Stimulated activated CD8-positive, alpha-beta memory T cell treated with anti-CD3 and anti-CD28 coated beads, Interleukin-4, amount 100 ng/mL, for 1 hour (primary cell): ENCODE measurements at places on chromosomes 6 and 20.

- no peak for DNase-seq
These were observed 576 bp downstream of the MAPK13 start for GRCh38 chr6:36130667-36131510.

- DNase-seq, result no peak
These were observed 124.5 kb upstream of the SAMD5 start for GRCh38 chr6:147384029-147384428.

- no peak for DNase-seq
These were observed 663.9 kb downstream of the DOK5 start for GRCh38 chr20:55139173-55139765.

DNA sequence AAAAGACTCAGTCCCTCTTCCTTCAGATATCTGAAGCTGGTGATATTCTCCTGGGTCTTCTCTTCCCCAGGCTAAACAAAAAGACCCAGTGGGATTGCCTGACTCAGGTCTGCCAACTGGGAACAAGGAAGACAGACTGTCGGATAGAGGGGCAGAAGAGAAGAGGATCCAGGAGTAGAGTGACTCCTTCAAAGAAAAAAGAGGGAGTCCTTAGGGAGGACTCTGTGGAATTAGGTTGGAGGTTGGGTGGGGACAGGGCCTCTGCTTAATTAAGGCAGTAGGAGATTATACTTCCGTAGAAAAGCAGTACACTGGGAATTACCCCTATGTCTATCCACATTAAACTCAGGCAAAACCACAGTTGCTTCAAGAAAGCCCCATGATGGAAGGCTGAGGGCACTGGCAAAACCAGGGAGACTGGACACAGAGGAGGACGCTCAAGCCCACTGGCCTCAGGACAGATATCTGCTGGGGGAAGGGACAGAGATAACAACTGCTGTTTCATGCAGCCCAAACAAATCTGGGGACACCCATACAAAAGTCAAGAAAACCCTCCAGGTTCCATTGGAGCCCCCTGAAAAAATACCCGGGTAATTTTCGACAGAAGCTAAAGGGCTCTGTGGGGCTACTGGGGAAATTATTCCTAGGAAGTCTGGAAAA lies 5.7 kb downstream of the BCL2L1 start:
- no peak for DNase-seq

GRCh38 chr20:32623667-32624157 lies 38.6 kb upstream of the NOL4L start:
- no peak for DNase-seq

GRCh38 chr6:150906641-150907326 lies 41.3 kb downstream of the MTHFD1L start:
- DNase-seq, result no peak

GRCh38 chr6:11732036-11732631 lies 46.5 kb downstream of the ADTRP start:
- peak; percentile 11 for DNase-seq

DNA sequence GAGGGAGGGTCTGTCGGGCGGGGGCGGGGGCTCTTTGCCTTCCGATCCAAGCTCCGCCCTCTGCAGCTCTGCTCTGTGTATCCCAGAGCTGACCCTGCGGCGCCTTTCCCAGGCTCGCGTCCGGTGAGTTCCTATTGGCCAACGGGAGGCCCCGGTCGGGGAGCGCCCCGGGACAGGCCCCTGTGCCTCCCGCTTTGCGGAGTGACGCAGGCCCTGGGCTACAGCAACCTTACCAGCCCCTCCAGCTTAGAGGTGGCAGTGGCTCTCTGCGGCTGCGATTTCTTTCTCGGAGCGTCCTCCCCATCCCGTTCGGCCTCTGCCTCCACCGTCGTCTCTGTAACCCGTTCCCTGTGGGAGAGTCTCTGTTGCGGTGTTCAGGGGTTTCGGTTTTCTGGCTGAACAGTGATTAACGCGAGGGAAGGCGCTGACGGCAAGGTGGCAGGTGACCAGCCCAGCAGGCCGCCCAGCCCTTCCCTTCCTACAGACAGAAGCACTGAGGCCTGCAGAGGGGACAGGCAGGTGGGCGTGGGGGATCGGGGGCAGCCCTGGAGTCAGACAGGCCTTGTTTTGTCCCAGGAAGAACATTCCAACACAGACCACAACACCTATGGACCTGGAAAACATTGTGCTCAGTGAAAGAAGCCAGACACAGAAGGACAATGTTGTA lies 18.1 kb upstream of the CEBPB start:
- no peak for DNase-seq

- DNase-seq, result no peak
These were observed 38.7 kb downstream of the C6orf132 start for GRCh38 chr6:42103753-42104094.

- no peak for DNase-seq
These were observed 11.1 kb downstream of the TPD52L1 start for GRCh38 chr6:125164696-125165095.

DNA sequence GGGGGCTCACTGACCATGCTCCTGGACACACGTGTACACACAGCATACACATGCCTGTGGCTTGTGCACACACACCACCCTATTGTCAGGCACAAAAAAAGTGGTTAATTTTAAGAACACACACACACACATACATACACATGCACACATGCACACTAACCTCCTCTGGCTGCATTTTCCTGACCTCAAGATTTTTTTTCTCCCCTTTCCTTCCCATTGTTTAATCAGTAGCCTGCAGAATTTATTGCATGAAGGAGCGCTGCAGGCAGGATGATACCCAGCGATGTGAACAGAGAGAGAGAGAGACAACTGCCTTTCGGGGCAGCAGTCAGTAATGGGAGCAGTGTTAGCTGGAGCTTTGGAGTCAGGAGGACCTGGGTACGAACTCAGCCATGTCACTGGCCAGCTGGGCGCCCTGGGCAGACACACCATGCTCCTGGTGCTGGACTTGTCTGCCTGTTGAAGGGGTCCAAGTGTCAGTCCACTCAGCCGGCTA lies 990 bp upstream of the TRAF3IP2 start:
- DNase-seq, result no peak

DNA sequence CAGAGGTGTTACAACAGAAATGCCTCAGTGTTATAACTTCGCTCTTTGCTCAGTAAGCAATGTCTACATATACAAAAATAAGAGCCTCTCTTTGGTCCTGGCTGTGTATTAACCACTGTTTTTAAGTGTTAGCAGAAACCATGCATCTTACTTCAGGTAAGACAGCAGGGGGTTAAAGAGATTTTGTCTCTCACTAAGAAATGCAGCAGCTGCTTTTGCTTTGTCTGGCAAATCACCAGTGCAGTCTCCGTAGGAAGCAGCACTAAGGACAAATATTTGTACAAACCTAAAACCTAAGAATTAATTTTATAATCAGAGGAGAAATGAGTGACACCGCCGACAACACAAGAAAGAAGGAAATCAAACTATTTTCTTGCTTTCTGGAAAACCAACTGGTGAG lies 758 bp downstream of the SMIM28 start:
- DNase-seq, result no peak

DNA sequence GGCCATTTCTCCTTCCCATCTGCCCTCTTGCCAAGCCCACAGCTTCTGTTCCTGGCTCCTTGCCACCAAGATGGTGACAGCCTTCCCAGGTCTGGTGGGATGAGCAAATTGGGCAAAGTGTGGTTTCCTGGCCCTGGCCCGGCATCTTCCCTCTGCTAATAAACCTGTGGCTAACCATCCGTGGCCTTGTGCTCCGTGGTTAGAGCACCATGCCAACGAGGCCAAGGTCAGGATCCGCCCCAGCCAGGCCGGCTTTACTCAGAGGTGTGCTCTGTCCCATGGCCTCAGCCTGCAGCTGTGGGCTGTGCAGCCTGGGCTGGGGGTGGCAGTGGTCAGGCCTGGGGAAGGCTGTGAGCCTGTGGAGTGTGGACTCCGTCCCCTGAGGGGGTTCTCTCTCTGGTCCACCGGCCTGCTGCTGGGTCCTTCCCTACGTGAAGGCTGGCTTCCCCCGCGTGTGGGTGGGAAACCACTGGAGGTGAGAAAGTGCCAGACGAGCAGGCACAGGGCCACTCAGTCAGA lies 117.4 kb downstream of the VEGFA start:
- DNase-seq, result no peak

- no peak for DNase-seq
These were observed 40.0 kb downstream of the CPXM1 start for GRCh38 chr20:2760297-2760951.

- no peak for DNase-seq
These were observed 52.1 kb downstream of the TMEM200A start for GRCh38 chr6:130417951-130418350.

DNA sequence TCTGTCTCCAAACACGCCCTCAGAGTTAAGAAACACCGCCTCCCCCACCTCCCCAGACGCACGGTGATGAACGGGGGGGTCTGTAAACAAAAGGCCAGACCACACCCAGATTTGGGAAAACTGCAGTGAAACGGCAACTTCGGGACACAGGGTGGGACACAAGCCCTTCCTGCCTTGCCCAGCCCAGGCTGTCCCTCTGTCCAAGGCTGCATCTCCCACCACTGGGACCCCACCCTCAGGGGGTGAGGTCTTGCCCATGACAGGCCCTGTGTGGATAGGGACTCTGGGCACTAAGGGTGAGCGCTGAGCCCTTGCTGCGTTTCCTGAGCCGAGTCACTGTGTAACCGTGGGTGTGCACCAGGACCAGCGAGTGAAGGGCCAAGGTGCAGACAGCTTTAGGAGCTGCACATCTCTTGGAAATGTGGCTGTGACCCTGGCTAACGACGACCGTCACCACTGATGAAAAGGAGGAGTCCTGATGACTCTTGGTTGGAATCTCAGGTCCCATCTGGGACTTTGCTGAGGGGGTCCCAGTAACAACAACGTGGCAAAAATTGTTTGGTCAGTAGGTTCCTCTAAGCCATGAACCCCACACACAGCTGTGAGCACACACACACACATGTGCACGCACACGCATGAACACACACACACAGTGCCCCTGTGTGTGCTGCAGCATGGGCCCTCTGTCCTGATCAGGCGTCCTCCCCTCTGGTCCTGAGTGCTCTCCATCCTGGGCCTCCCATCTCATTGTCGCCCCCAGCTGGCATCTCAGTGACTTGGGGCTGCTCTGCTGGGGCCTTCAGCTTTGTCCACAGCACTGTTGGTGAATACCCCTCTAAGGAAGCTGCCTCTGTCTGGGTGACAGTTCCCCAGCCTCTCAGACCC lies 100.6 kb downstream of the RAMACL start:
- no peak for DNase-seq

DNA sequence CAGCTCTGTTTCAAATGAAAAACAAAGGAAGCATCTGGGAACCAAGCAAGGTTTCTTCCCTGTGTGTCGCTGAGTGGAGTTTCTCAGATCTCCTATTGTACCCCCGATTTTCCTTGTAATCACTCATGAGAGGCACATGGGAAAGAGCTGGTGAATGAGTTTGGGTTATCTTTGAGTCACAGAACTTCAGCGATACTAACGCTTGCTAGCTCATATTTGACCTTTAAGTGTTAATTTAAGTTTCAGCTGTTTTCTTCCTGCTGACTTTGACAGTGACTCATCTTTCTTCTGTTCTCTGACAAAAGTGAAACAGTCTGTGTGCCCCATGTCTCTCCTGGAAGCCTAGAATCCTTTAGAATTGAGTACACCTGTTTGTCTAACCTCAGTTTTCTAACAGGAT lies 261.1 kb upstream of the RGS17 start:
- no peak for DNase-seq

DNA sequence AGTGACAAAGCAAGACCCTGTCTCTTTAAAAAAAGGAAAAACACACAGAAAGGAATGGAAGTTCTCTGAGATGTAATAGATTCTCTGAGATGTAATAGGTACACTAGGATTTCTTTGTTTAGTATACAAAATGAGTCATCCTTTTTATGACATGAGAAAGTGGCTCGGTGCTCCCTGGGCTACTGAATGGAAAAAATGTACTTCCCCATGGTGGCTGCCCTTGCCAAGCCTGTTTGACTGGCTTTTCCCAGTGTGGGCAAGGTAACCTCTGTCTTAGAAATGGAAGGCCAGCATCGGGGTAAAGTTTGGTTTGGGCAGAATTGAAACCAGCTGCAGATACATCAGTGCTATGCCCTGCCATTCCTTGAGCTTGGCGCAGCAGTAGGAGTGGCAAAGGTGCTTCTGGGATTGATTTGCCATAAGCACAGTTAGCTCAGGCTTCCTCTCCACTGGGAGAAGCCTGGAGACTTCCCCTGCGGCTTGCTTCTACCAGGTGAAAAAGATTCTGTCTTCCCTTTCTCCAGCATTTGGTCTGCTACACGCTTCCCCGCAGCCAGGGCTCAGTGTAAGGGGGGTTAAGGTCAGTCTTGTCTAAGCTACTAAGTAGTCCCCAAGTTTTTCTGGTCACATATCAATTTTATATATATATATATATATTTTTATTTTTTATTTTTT lies 24.5 kb downstream of the ARFGEF2 start:
- no peak for DNase-seq

DNA sequence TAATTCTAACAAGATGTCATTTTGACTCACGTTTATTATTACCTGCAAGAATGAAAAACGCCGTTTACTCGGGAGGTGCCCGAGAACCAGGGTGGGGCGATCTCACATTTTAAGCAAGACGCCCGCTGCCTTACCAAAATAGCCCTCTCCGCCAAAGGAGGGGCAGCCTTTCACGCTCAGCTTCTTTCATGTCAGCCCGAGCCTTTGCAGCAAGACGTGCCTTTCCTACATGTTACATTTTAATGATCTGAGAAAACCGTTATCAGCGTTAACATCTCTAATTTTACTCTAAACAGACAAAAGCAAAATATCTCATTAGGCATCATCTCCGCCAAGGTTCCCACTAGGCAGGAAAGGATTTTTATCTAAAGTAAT lies 2.0 kb downstream of the BACH2 start:
- DNase-seq, result no peak

- DNase-seq, result no peak
These were observed 145.7 kb downstream of the WDR27 start for GRCh38 chr6:169555971-169556617.

DNA sequence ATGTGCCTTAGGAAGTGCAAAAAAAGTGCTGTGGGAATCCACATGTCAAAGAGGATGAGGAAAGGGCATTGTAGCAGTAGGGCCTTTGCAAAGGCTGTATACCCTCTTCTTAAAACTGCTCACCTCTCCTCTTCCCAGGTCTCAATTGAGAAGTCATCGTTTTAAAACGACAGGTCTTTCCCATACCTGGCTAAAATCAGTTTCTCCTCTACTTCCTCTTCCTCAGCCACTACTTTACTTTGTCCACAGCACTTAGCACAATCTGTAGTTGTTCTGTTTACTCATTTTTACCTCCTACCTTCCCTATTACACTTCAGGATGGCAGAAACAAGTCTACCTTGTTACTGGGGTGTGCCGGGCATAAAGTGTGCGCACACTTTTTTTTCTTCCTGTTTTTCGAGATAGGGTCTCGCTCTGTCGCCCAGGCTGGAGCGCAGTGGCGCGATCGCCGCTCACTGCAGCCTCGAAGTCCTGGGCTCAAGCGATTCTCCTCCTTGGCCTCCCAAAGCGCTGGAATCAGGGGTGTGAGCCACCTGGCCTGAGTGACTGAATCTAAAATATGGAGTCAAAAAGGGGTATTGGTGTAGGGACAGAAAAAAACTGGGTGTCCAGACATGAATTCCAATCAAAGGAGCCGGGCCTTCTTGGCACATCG lies 9.8 kb upstream of the ELOVL5 start:
- no peak for DNase-seq

GRCh38 chr6:108710551-108710950 lies 137.7 kb upstream of the ARMC2 start:
- no peak for DNase-seq

GRCh38 chr20:59299945-59300332 lies 472 bp upstream of the EDN3 start:
- DNase-seq, result no peak
